ENCODE measurements at places on chromosomes 11 and 22.

DNA sequence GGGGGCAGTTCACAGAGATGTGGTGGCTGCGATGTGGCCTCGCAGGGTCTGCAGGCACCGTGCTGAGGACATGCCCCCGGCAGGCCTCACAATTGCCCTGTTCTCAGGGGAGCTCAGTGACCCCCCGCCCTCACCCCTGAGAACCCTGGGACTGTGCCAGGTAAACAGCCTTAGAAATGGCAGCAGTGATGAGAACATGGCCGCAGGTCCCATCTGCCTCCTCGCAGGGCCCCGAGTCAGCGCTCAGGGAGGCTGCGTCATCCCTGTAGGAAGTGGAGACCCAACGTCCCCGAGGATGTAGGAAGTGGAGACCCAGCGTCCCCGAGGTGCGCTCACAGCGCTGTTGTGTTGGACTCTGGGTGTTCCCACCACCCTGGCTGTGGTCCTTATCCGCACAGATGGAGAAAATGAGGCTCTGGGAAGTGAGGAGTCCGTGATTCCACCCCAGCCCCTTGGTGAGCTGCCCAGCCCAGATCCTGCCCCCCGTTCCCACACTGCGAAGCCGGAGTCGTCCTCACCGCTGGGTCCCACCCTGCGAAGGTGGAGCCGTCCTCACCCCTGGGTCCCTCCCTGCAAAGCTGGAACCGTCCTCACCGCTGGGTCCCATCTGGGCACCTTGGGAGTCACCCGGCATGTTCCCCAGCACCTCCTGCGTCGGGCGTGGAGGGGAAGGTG, 1086.8 kb downstream of the BRD1 start:
- no peak for DNase-seq

DNA sequence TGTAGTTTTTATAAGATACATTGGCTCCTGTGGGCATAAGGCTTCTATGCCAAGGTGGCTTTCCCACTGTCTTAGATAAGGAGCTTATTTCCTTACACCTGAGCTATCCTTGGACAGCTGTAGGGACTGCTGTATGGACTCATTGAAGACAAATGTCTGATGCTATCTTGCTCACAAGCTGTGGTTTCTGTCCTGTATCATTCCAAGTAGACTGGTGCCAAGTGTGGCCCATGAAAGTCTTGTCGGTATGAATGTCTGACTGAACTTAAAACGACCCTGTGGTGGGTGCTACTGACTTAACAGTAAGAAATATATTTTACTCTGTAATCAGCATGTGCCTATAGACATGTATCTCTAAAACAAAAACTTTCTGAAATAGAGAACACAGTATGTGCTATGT, 45.0 kb downstream of the LARGE2 start:
- no peak for DNase-seq

DNA sequence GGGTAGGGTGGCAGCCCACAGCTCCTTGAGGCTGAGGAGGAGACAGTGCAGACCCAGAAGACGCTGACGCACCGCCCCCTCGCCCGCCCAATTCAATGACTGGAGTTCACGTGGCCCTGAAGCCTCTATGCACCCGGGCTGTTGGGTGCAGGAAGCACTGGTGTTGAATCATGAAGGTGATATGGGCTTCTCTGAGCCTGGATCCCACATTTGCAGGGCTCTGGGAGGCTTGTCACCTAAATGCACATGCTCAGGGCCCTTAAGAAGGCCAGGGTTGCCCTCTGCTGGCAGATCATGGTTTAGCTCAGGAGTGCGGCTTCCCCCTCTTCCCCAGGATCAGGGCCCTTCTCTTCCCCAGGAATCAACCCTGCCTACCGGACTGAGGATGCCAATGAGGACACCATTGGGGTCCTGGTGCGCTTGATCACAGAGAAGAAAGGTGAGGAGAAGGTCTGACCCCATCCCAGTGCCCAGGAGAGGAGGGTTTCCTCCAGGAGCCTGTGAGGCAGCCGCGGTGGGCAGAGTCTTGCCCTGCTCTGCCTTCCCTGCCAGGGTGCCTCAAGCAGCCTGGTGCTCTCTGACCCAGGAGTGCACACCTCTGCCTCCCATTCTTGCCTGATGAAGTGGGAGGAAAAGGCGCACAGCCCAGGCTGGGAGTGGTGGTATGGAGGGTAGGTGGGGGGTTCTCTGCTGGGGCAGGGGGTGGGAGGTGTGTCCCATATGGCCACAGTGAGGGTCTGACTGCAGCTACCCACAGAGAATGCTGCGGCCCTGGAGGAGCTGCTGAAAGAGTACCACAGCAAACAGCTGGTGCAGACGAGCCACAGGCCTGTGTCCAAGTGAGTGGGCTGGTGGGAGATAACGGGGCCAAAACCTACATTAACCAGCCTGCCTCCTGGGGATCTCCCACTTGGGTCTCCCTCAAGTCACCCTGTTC, 17.5 kb downstream of the RELT start:
- DNase-seq = peak; percentile 90

- DNase-seq = no peak
Measured at GRCh38 chr11:9615031-9615451, 41.6 kb downstream of the WEE1 start.

DNA sequence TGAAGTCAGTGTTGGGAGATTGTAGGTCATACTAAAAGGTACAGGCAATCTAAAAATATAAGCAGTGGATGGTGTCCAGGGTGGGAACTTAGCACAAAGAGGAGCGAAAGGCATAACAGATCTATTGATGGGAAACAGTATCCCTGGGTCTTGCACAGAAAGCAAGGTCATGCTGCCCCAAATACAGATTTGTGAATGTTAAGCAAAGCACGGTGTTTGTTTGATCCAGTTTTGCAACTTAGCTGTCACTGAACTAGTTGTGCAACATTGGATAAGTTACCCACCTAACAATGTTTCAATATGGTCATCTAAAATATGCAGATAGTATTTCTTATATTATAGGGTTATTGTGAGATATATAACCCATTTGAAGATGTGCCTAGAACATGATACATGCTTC, 162.9 kb downstream of the BLID start:
- DNase-seq = no peak

DNA sequence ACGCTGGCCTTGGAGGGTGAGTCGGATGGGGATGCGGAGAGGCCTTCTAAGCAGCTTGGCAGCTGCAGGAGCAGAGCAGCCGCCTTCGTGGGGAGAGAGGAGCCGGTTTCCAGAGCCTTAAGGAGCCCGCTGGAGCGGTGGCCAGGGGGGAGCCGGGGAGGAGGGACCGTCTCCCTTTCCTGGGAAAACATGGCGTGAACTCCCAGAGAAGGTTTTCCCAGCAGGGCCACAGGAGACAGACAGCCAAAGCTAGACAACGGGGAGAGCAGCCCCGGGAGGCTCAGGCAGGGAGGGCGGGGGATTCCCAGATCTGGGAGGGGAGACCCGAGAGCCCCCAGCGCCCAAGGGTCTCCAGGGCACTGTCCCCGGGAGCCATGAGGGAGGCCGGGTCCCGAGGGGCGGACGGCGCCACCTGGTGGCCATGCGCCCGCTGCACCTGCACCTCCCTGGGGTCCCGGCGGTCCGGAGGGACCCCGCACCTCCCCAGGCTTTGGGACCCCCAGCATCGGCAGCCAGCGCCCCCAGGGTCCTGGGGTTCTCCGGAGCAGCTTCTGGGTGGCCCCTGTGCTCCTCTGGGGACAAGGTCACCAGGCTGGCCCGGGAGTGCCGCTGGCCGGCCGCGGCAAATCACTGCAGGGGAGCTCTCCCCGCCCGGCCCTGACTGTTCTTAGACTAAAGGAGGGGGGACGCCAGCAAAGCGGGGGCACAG, 2.4 kb upstream of the SYT8 start:
- DNase-seq = no peak

- DNase-seq = no peak
Measured at GRCh38 chr11:11142430-11142829, 210.6 kb downstream of the CSNK2A3 start.
